Stimulated activated CD4-positive, alpha-beta T cell treated with anti-CD3 and anti-CD28 coated beads, Interleukin-4, amount 100 ng/mL, for 4 hours (primary cell): ENCODE measurements at places on chromosomes 13 and 19.

- no peak for DNase-seq
These were observed 2.1 kb upstream of the HAMP start for GRCh38 chr19:35279985-35280821.

DNA sequence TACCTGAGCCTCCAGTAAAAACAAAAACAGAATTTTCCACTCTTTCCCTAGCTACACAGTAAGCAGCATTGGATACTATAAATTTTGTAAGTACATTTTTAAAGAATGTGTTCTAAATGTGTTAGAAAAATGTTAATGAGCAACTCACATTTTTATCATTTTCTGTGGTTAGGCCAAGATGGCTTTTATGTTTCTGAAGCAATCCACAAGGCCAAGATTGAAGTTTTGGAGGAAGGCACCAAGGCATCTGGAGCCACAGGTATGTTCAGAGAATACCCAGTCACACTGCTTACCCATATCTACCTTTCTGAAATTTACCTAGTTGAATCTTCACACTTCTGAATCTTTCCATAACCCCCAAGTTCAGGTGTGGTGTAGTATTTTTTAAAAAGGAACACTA, 21.6 kb downstream of the SERPINE3 start:
- no peak for DNase-seq

DNA sequence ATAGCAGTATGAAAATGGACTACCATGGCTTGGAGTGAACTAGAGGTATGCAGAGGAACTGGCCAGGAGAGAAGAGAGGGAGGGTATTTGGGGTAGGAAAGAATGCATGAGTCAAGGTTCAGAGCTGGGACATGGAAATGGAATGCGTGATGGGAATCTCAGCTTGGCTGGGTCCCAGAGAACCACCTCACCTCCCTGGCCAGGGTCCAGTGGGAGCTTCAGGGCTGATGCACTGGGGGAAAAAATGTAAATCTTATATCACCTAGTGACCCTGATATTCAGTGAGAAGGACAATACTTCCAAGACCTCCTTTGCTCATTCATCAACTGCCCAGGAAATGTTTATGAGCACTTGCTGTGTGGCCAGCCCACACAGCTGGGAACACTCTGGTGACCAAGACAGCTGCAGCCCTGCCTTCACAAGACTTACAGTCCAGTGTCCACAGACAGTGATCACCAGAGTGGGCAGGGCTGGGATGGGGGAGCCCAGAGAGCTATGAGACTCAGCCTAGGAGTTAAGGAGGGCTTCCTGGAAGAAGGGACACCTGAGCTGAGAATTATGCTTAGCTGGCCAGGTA, 12.8 kb downstream of the IGSF23 start:
- DNase-seq: no peak

DNA sequence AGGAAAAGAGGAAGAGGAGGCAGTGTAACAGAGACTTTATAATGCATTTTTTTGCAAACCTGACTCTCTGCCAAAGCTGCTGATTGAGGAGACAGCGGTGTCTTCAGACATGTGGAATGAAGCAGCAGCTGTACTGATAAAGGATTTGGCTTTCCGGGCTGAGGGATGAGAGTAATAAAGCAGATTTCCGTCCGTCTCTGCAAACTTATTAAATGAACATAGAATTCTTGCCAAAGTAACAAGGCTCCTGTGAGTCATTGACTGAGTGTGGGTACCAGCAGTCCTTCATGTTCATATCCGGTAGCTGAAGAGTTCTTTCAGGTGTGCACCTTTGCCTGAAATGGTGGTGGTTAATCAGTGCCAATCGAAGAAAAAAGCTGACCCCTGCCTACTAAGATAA, 112.6 kb downstream of the LIG4 start:
- no peak for DNase-seq

- DNase-seq: no peak
These were observed 34.9 kb upstream of the HOMER3 start for GRCh38 chr19:18975869-18976268.

GRCh38 chr19:6556480-6557195, 25.8 kb downstream of the TNFSF9 start:
- no peak for DNase-seq

- DNase-seq: no peak
These were observed 94.6 kb downstream of the KL start for GRCh38 chr13:33110713-33111413.

- DNase-seq: no peak
These were observed 372.0 kb downstream of the EFNB2 start for GRCh38 chr13:106163426-106163825.

- DNase-seq: no peak
These were observed 463.8 kb downstream of the ITGBL1 start for GRCh38 chr13:101916108-101916774.

DNA sequence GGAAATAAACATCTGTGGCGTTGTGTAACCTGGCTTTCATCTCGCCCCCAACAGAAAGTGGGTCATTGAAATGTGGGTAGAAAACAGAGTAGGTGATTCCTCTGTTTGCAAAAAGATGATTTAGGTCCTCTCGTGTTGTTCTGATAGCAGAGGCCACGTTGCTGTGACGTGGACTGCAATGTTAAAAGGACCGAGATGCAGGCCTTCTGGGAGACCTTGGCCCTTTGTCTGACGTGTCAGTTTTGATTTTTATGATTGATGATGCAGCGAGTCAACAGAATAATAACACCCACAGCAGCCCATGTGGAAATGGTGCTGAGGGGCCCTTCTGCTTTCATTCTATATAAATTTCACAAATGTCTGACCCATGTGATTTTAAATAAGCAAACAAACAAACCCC, 68.9 kb downstream of the FGF9 start:
- DNase-seq: no peak
